ENCODE measurements at places on chromosomes 3 and 15. TPM values are rescaled to one million over a fixed set of nuclear protein-coding genes. Genes with fewer than 3 reads are reported as not detected.
A peak's percentile ranks its signal among the peaks of the same experiment; 100 is the strongest.

GRCh38 chr15:39124155-39124552 is 456.7 kb upstream of the THBS1 start:
- no peak overlapping the region for H3K4me3 ChIP-seq
- DNase-seq, result no peak
- H3K27ac ChIP-seq, result no peak overlapping the region
- H3K27me3 ChIP-seq, result peaks cover 9% of the 10 kb centered on the region

- H3K4me3 ChIP-seq, result no peak overlapping the region
- H3K27ac ChIP-seq, result no peak overlapping the region
- no peak for DNase-seq
- H3K36me3 ChIP-seq, result no peaks in the 10 kb centered on the region
- H3K4me1 ChIP-seq, result no peaks in the 10 kb centered on the region
- peaks cover 6% of the 10 kb centered on the region for H3K27me3 ChIP-seq
Measured at GRCh38 chr3:124133366-124133940, 141.5 kb upstream of the ROPN1 start.

DNA sequence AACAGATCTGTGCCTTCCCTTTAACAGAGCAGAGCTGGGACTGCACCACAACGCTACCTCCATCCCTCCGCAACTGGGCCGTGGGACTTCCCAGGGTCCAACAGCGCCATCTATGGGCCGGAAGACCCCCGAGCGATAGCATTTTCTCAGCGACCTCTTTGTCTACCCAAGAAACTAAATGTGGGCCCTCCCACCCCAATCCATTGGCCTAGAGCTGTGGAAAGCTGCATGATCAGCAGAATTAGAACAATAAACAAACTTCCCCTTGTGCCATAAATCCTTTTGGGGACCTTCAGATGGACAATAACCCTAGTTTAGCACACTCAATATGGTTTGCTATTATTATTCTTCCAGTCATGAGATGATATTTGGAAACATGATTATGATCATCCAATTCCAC is 74.8 kb upstream of the NTRK3 start:
- H3K4me1 ChIP-seq, result peaks cover 5% of the 10 kb centered on the region
- peak; percentile 5 for DNase-seq
- no peak overlapping the region for H3K4me3 ChIP-seq
- peaks cover 3% of the 10 kb centered on the region for H3K27me3 ChIP-seq
- no peaks in the 10 kb centered on the region for H3K36me3 ChIP-seq
- no peak overlapping the region for H3K27ac ChIP-seq

CIAO2A gene
- total RNA-seq, result 70.1 TPM

DNA sequence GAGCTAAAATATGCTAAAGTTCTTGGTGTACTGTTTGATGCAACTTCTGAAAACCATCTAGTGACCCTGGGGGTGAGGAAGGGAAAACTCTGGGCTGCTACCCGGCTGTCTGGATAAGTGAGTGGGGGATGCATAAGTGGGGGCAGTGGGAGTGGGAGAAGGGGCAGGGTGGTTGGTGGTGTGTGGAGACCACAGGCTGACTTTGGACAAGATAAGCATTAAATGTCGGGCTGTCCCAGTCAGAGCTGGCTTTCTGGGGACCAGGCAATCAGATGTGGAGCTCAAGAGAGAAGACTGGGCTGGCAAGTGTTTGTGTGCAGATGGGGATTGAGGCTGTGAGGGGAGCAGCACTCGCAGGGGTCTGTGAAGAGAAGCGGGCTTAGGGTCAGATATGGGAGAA is 11.0 kb upstream of the XIRP1 start:
- DNase-seq, result no peak
- no peak overlapping the region for H3K27ac ChIP-seq
- H3K36me3 ChIP-seq, result no peaks in the 10 kb centered on the region
- no peaks in the 10 kb centered on the region for H3K4me1 ChIP-seq
- no peak overlapping the region for H3K4me3 ChIP-seq
- peaks cover 48% of the 10 kb centered on the region for H3K27me3 ChIP-seq

C2CD4A gene
- 0.17 TPM for total RNA-seq

GRCh38 chr15:99121207-99121606 is 16.3 kb downstream of the SYNM start:
- no peak overlapping the region for H3K4me3 ChIP-seq
- no peaks in the 10 kb centered on the region for H3K27me3 ChIP-seq
- no peak for DNase-seq

Measured in activated T-helper 1 cell treated with anti-CD3 and anti-CD28 coated beads, Interleukin-12 subunit alpha, Interleukin-12 subunit beta, Interleukin-2, Interleukin-4 antibody, amounts not matched to agents 30 ng/mL and 10 ng/mL and 1 ng/mL, durations not matched to agents 14 hours and 24 hours and 36 hours (primary cell).